ENCODE measurements at places on chromosomes 4 and X. TPM values are rescaled to one million over a fixed set of nuclear protein-coding genes. Genes with fewer than 3 reads are reported as not detected.

DNA sequence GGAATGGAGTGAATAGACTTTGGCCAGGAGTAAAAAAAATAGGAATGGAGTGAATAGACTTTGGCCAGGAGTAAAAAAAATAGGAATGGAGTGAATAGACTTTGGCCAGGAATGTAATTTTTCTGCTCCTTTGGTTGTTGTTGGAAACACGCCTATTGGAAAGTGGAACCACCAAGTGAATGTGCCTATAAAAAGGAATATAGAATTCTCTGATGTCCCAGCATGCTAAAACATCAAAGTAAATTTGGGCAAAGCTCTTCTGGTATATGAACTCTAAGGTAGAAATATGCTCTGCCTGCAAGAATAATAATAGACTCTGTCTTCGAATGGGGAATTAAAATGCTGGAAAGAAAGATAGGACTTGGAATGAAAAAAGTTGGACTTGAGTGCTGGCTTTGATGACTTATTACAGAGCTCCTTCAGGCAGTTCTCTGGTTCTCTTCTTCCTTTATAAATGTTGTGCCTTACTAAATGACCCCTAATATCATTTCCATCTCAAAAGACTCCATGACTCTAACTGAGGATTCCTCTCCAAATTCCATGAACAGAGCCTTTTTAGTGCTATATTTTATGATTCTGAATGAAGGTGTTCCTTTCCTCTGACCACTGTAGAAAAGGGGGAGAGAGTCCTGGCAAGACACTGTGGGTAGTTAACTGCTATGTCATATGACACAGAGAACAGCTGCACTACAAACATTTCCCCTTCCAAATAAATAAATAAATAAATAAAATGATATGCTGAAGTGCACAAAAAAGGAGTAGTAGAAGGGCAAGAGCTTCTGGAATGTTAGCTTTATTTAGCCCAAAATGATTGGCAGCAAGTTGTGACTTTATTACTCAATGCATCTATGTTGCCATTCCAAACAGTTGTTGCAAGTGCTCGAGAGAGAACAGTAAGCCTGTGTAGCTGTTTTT, 13.5 kb upstream of the GBA3 start:
- DNase-seq, result no peak

GRCh38 chrX:118729042-118729652, 1.7 kb downstream of the IL13RA1 start:
- no peak for DNase-seq

GRCh38 chr4:146032234-146032860, 93.7 kb upstream of the ZNF827 start:
- no peak for DNase-seq

DNA sequence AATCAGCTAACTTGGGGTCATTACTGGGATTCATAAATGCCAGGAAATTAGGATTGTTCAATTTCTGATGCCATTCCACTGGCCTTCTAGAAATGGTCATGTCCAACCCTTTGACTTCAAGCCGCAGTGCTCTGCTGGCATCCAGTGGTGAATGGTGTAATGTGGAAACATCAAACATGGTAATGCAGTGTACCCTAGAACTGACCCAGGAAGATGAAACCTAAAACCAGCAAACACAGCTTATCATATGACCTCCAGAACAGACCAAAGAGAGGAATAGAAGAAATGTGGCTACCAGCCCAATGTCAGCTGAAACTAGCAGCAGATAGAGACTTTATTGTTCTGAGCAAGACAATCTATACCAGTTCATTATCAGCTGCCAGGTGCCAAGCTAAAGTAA, 13.8 kb downstream of the CXCL13 start:
- no peak for DNase-seq

- DNase-seq, result peak; percentile 37
Measured at GRCh38 chr4:2934077-2934812, 29.0 kb downstream of the NOP14 start.

DNA sequence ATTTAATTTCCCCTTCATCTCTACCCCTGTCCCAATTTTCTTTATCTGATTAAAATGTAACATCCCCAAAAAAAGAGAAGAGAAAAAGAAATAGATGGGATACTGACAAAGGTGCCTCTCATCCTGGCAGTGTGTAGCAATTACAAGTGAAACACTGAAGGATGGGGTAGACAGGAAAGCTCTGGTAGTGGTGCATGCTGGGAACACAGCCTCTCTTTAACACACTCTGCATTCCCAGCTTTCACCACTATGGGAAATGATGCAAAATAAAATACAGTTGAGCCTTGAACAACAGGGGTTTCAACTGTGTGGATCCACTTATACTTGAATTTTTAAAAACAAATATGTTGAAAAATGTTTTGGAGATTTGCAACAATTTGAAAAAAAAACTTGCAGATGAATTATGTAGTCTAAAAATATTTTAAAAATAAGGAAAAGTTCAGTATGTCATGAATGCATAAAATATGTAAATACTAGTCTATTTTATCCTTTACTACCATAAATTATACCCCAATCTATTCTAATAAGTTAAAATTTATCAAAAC, 239.2 kb upstream of the DDX53 start:
- no peak for DNase-seq

GRCh38 chrX:82703551-82703950, 804.5 kb upstream of the POU3F4 start:
- no peak for DNase-seq

- no peak for DNase-seq
Measured at GRCh38 chr4:139410312-139410711, 43.6 kb upstream of the RAB33B start.

GRCh38 chrX:138057883-138058282, 492.0 kb downstream of the ZIC3 start:
- no peak for DNase-seq

- DNase-seq, result no peak
Measured at GRCh38 chr4:120673696-120674095, 248.8 kb downstream of the PRDM5 start.

DNA sequence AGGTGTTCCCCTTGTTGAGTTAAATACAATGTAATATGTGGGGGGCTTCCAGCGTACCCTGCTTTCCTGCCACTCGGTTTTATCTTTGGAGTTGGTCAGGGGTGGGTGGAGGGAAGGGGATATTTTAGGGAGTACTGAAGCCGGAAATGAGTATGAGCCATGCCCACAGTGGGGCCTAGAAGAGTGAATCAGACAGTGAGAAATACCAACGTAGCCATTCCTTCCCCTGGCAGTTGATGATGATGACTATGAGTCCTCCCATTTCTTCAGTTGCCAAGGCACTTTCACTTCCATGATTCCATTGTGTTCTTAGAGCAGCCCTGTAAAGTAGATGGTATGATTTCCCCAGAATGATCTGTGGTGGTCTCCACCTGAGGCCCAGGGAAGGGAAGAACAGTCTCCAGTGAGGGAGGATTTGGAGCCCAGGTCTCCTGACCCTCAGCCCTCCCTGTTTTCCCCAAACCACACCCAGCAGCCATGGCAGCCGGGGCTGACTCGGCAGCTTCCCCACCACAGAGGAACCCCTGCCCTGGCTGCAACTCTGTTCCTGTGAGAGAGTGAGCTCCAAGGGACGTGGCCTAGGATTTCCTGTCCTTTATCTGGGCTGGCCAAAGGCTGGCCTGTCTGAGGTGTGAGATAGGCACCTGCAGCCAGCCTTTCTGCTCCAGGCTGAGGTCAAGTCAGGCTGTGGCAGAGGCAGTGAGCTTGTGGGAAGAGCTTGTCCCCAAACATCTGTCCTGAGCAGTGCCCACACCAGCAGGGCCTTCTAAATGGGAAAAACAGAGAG, 52.7 kb downstream of the STARD8 start:
- DNase-seq, result no peak

DNA sequence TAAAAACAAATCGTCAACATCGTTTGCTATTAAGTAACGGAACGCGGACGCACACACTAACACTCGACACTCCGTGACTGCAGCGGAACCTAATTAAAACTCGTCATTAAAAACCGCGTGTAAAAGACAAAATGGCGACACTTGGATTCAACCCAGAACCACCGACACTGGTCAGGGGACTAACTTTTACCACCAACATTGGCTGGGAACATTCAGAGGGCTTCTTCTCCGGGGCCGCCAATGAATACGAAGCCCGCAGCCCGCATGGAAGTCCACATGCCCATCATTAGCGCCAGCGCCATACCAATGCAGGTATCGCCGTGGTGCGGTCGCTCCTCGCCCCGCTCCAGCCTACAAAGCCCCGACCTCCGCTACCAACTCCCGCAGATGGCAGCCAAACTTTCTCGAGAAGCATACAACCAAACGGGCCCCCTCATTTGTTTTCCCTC, 498 bp downstream of the RBMX start:
- DNase-seq, result no peak

DNA sequence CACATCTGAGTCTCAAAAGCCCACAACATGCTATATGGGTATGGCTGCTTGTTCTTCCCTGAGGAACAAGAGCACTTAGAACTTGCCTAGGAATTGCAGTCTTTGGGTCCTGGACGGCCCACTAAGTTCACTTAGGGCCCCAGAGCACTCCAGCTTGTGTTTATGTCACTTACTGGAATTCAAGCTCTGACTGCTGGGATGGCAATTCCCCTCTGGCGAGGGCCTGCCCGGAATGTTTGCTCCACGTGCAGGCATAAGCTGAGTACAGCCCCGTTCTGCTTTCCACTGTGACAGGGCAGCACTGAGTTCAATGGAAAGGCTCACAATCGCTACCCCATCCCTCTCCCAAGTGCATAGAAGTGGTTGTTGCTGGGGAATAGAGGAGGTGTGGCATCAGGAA, 25.9 kb upstream of the RASSF6 start:
- no peak for DNase-seq

DNA sequence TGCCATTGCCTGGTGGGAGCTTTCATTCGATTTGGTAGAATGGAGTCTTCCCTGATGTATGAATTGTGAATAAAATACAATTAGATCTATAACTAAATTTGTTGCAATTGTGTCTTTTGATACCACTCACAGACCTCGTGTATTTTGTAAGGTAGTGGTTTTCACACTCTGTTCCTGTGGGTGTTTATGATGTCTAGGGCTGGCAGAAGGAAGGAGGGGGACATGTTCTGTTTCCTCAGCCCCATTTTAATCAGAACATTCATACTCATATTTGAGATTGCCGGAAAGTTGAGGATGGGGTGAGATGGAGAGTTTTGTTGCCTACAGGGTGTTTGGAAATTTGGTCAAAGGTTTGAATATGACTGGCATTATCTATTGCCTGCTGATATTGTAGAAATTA, 42.9 kb downstream of the PTTG2 start:
- DNase-seq, result peak; percentile 54

- no peak for DNase-seq
Measured at GRCh38 chrX:65871671-65872311, 168.1 kb downstream of the VSIG4 start.

GRCh38 chr4:70739496-70740337, 18.0 kb downstream of the RUFY3 start:
- no peak for DNase-seq

GRCh38 chr4:20462426-20463175, 210.9 kb downstream of the SLIT2 start:
- no peak for DNase-seq

GRCh38 chrX:148288451-148288850, 212.0 kb upstream of the AFF2 start:
- DNase-seq, result no peak

GRCh38 chrX:79408623-79409322, 41.6 kb upstream of the ITM2A start:
- peak; percentile 12 for DNase-seq

The RAB40A gene
- not detected for total RNA-seq

The ANK2 gene
- total RNA-seq, result not detected

The CT83 gene
- not detected for total RNA-seq

The APOOL gene
- total RNA-seq, result 8.8 TPM

The LINC00632 gene
- 0.16 TPM for total RNA-seq

The SUPT20HL1 gene
- not detected for total RNA-seq

The NPY2R gene
- not detected for total RNA-seq

The PRDM8 gene
- 6.0 TPM for total RNA-seq

The RPS6KA6 gene
- total RNA-seq, result not detected
